ENCODE measurements at places on chromosomes 2 and 18. TPM values are rescaled to one million over a fixed set of nuclear protein-coding genes. Genes with fewer than 3 reads are reported as not detected.

The GREB1 gene
- total RNA-seq = 53.3 TPM

The PARD6G gene
- total RNA-seq = 12.4 TPM

The REG1B gene
- not detected for total RNA-seq

The GDF7 gene
- not detected for total RNA-seq

The ICOS gene
- 2.3 TPM for total RNA-seq

The OSBPL1A gene
- 95.7 TPM for total RNA-seq

The CASP8 gene
- 13.8 TPM for total RNA-seq

The RAB6D gene
- total RNA-seq = not detected

The XDH gene
- under 0.01 TPM for total RNA-seq

The TYMS gene
- total RNA-seq = 15.3 TPM

The NFATC1 gene
- total RNA-seq = 3.3 TPM

The CHPF gene
- total RNA-seq = 197 TPM

The NPPC gene
- not detected for total RNA-seq

The CPO gene
- 0.34 TPM for total RNA-seq

The HOXD1 gene
- not detected for total RNA-seq

The TTC31 gene
- total RNA-seq = 20.4 TPM

The LOXHD1 gene
- not detected for total RNA-seq

The SULT1C2 gene
- total RNA-seq = 2.6 TPM

The IL1R2 gene
- total RNA-seq = 1.1 TPM

The GKN1 gene
- not detected for total RNA-seq

The CHST9 gene
- total RNA-seq = under 0.01 TPM

The STK39 gene
- total RNA-seq = 14.5 TPM

The KCNS3 gene
- 57.1 TPM for total RNA-seq

The DCDC2C gene
- total RNA-seq = not detected

The IL36G gene
- not detected for total RNA-seq

The IL1F10 gene
- total RNA-seq = not detected

The CD8B gene
- total RNA-seq = not detected

The DSC3 gene
- total RNA-seq = under 0.01 TPM

The IL37 gene
- not detected for total RNA-seq

The SDC1 gene
- 5.8 TPM for total RNA-seq

The GAL3ST2 gene
- total RNA-seq = not detected

The KRTCAP3 gene
- 0.46 TPM for total RNA-seq

The GALR1 gene
- not detected for total RNA-seq

The CFAP221 gene
- not detected for total RNA-seq

The UGT1A1 gene
- not detected for total RNA-seq

The VWC2L gene
- total RNA-seq = not detected

The CHRNG gene
- total RNA-seq = not detected

The SPR gene
- 47.0 TPM for total RNA-seq

The SGO2 gene
- 8.9 TPM for total RNA-seq

The LYPD6B gene
- not detected for total RNA-seq

The EFR3B gene
- 37.9 TPM for total RNA-seq

The INPP5D gene
- under 0.01 TPM for total RNA-seq

The GLI2 gene
- not detected for total RNA-seq
